AG09309 (cell line): ENCODE measurements at places on chromosomes 3 and 15.

- no peak for DNase-seq
Observed at GRCh38 chr3:189726277-189726676, 95.1 kb downstream of the TP63 start.

- DNase-seq, result no peak
Observed at GRCh38 chr3:182413682-182414081, 379.6 kb upstream of the ATP11B start.

DNA sequence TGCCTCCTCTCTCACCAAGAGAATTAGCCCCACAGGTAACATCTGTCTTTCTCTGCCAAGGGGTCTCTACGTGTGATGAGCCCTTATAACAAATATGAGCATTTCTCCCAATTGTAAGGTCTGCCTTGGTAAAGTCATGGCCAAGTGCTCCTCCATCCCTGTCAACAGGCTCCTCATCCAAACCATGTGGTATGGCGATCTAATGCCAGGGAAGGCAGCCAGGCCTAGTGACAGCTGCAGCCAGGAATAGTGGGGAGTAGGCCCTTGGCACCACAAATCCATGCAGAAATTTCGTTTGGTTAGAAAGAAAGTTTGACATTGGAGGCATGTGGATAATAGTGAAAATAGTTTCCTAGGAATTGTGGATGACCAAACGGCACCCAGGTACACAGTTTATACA lies 4.7 kb upstream of the LRTM1 start:
- no peak for DNase-seq

GRCh38 chr3:177679568-177680471 lies 482.5 kb upstream of the TBL1XR1 start:
- DNase-seq, result no peak

DNA sequence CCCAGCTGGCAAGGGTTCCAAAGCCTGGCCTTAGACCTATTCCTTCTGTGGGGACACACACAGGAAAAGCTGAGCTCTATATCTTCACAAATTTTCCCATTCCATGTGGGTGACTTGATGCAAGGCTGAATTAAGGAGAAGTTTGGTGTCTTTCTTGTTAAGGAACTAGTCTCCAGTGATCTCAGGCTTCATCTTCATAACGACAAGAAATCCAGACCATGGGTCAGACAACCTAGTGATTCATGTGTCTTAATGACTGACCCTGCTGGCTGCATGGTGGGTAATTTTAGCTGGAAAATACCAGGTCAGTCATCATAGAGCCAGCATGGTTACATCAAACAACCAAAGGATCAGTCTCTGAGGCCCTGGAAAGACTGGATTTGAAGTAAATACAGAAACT lies 112.7 kb upstream of the SLC4A7 start:
- DNase-seq, result no peak

- DNase-seq, result no peak
Observed at GRCh38 chr15:67660446-67660845, 117.9 kb downstream of the MAP2K5 start.
